GM20000 (cell line): ENCODE measurements at places on chromosomes 13 and 19.

DNA sequence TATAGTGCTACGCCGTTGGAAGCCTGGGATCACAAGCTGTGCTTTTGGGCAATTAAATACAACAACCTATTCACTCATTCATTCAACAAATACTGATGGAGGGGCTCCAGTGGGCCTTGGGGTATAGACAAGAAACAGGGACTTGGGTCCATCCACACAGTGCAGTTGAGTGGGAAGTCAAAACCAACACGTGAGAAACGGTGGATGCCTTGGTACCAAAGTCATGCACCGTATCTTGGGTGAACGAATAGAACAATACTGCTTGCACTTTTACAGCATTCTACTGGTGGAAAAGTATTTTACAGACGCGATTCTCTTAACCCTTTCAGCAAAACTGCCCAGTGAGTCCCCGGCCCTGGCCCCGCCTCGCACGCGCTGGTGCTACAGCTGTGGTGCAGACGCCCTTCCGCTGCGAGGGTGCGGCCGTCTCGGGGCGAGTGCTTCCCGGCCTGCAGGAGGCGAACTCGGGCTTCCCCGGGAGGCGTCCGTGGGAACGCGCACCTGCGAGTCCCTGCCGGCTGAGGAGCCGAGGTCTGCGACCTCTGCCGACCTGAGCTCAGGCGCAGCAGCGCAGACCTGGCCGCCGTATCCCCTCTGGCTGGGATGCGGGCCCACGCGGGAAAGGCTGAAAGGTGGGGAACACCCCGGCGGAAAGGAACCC, 8.3 kb downstream of the TNFRSF19 start:
- DNase-seq = peak; percentile 68

GRCh38 chr19:5895890-5896289, 7.7 kb downstream of the NDUFA11 start:
- no peak for DNase-seq

DNA sequence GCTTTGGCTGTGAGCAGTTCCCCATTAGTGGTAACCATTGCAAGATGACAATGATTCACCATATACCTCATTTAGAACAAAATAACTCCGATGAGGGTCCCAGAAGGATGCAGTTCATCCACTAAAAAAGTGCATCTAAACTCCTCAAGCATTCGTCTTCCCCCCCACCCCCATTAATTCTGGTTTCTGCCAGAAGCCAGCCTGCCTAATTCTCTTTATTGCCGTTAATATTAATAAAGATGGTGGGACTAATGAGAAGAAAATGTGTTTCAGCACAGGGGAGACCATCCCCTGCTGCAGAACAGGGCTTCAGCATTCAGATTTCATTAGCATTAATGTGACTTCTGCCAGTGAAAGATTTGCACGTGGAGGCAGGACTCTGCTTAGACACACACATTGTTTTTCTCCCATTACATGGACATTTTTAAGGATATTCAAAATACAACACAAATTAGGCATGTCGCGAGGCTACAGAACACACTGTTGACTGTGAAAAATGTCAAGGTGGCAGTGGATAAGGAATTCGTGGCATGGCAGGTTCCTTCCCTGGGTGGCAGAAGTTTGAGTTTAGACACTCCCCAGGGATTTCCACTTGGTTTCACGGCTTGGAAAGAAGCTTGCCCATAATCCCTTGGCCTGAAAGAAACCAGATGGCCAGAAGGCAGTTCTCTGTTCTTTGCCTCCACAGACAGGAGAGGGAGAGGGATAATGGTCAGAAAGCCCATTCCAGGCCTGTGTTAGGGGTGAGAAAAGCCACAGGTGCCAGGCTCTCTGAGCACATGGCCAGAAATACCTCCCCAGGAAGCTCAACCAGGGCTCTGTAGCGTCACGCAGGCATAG, 236.5 kb downstream of the FOXO1 start:
- DNase-seq = no peak

GRCh38 chr19:570937-571565, 1.3 kb upstream of the BSG start:
- DNase-seq = no peak
